Hematopoietic multipotent progenitor cell treated with erythropoietin and hydrocortisone succinate and interleukin-3 and kit ligand, for 4 days (in vitro differentiated cells): ENCODE measurements at places on chromosomes 1 and 21.

DNA sequence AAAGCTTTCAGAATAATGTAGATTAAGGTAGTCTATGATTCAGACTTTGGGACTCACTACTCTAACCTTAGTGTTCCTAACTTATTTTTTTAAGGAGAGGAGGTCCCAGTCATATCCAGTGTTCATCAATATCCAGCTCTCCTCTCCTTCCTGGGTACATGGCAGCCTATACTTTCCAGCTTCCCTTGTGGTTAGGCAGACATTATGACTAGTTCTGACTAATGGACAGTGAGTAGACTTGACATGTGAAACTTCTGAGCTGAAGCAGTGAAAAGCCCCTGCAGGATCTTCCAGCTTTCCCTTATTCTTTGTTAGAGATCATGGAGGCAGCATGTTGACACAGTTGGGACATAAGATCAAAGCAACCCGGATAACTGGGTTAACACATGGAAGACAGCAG, 144.2 kb downstream of the PTPRU start:
- DNase-seq: no peak

- no peak for DNase-seq
Observed at GRCh38 chr1:107450899-107451664, 310.2 kb downstream of the NTNG1 start.

DNA sequence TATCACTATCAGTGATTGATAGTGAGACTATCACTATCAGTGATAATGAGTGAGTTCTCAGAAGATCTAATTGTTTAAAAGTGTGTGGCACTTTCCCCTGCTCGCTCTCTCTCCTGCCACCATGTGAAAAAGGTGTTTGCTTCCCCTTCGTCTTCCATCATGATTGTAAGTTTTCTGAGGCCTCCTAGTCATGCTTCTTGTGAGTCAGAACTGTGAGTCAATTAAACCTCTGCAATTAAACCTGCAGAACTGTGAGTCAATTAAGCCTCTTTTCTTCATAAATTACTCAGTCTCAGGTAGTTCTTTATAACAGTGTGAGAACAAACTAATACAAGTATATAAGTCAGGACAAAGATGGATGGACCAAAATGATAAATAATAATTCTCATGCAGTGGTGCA, 7.0 kb upstream of the IL23R start:
- DNase-seq: no peak

- peak; percentile 20 for DNase-seq
Observed at GRCh38 chr21:29181799-29182470, 51.5 kb downstream of the MAP3K7CL start.

GRCh38 chr1:204697893-204698292, 12.4 kb upstream of the LRRN2 start:
- no peak for DNase-seq

DNA sequence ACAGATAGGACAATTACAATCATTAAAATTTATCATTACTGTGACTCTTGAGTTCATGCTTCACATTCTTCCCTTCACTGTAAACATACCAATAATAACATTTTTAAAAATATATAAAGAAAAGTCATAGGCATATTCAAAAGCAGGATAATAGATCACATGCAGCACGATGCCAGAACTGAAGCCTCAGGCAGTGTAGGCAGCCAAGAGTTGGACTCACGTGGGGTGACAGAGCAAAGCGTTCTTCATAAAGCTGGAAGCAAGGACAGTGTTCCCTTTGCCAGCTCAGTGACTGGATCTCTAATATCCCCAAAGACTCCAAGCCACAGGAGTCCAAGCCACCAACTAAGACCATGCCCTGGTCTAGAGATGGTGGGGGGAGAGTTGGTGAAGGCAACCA, 77.7 kb downstream of the ODF2L start:
- no peak for DNase-seq
